ENCODE measurements at places on chromosomes 2 and 18.

- no peak for DNase-seq
Measured at GRCh38 chr2:127626917-127627739, 18.8 kb upstream of the GPR17 start.

- no peak for DNase-seq
Measured at GRCh38 chr2:39730685-39731302, 48.3 kb downstream of the THUMPD2 start.

DNA sequence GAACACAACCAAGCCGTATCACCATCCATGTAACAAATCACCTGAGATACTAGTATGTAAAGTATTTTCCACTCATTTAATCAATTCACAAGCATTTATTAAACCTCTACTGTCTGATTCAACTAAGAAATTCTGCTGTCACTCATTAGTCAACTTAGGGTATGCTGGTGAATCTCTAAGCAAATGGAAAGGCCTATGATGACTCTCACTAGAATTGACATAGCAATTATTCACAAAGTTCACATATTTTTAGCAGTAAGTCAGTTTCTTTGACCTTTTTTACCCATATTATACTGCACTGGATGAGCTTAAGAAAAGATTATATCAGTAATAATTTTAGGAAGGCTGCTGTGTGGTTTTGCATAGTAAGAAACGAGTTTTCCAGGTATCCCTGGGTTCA, 130.1 kb downstream of the SLC8A1 start:
- DNase-seq: no peak

DNA sequence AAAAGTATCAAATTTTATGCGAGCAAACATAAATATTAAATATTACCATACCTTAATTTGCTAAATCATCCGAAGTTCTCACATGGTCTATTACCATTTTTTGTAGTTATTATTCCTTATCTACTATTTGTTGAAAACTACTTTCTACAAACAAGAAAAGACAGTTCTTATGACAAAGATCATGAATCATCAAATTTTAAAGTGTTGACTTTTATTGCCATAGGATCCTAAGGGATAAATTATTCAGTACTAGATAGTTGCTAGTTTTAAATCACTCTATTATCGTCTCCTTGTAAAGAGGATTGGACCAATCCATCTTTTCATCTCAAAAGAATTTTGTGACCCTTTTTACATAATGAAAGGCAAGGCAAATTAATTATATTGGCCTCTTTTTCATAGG, 523.6 kb upstream of the TMEFF2 start:
- DNase-seq: no peak

DNA sequence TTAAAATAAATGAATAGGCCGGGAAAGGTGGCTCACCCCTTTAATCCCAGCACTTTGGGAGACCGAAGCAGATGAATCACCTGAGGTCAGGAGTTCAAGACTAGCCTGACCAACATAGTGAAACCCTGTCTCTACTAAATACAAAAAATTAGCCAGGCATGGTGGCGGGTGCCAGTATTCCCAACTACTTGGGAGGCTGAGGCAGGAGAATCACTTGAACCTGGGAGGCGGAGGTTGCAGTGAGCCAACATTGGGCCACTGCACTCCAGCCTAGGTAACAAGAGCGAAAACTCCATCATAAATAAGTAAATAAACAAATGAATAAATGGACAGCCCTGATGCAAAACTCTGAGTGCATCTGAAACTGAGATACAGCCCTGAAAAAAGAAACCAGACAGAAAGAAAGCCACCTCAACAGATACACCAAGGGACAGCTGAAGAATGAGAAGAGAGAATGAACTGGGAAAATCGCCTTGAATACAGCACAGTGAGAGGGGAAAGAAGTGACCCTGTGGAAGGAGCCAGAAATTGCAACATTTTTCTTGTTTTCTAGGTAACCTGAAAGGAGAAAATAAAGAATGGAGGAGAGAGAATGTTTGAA, 64.4 kb downstream of the TRABD2A start:
- no peak for DNase-seq

- DNase-seq: peak; percentile 13
Measured at GRCh38 chr18:24271381-24272228, 126.0 kb downstream of the OSBPL1A start.

DNA sequence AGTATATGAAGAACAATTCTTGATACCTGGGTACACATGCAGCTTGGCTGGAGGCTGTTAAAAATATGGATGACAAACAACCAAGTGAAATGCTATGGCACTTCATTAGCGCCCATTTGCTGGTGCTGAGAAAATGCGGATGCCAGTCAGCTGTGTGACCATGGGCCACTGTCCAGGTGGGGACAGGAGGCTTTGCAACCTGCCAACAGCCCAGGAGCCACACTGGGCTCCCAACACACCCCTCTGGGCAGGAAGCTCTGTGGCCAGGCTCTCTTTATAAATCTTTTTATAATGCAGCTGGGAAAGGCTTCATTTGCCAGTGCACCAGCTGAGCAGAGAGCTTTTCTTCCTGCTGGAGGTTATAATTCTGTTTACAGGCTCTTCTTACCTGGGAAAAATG, 19.9 kb downstream of the RNF144A start:
- DNase-seq: no peak
